ENCODE measurements at places on chromosomes 7 and 10. TPM values are rescaled to one million over a fixed set of nuclear protein-coding genes. Genes with fewer than 3 reads are reported as not detected.

ZNF467 gene
- 1.3 TPM for total RNA-seq

CHRM2 gene
- not detected for total RNA-seq

GIMAP6 gene
- not detected for total RNA-seq

C10orf67 gene
- not detected for total RNA-seq

ZNF107 gene
- 2.2 TPM for total RNA-seq

KAZALD1 gene
- 2.9 TPM for total RNA-seq

AOC1 gene
- total RNA-seq: 0.06 TPM
